ENCODE measurements at places on chromosomes 2 and 18. TPM values are rescaled to one million over a fixed set of nuclear protein-coding genes. Genes with fewer than 3 reads are reported as not detected.

DNA sequence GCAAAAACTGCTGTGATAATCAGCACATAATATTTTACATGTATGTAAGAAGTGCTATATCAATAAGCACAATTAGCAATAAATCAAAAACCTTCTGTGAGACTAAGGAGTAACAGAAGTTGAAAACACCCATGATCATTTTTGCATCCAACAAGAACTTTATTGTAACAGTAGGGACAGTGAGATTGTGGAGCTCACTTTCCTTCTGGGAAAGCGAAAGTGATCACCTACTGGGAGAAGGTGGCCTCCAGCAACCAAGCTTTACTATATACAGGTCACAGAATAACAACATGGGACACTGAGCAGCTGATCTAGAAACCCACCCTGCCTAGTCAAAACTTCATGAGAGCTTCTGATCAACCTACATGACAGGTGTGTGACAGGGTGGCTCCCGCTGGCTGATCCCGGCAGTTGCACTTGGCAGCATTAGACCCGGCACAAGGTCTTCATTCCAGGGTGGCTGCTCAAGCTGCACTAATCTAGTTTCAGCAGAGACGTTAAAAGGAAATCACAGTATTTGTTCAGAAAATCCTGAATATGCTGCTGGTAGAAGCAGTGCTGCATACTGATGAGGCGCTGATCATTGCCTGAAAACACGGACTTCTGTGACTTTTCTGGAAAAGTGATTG, 63.5 kb upstream of the ARL5A start:
- no peak for DNase-seq

CHRNG gene
- total RNA-seq, result not detected

MAPRE3 gene
- total RNA-seq, result 41.0 TPM

DNA sequence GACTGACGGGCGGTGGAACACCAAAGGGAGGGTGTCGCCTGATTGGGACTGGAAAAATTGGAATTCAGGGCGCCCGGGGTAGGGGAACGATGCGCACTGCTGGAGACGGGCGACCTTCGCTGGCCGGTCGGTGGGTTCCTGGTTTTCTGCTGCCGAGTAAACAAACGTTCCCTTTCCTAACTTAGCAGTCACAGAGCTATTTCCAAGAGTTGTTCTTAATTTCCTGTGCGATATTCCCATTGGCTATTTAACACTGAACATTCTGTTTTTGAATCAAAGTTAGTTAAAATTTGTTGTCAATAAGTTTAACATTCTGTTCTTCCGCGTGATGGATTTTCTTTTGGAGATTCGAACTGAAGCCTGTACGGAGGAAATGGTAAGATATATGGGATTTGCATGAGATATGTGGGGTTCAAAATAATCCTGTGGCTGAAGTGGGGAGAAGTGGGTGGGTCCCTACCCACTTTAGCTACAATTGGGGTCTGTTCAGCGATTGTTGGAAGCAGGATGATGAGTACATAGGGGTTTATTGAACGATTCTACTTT, 862 bp downstream of the C18orf54 start:
- no peak for DNase-seq

DNA sequence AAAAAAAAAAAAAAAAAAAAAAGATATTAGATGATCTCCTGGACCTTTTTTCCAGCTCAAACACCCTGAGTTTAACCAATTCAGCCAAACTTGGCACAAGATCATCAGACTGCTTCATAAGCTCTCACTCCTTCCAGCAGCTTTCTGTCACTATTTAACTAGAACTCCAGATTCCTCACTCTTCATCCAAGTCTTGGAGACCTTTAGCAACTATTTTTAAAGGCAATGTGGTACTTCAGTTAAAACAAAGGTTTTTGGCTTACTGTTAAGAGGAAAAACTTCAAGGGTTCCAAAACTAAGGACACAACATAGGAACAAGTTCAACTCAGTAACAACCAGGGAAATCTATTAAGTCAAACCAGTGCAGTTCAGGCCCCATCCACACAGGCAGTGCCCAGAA, 23.2 kb downstream of the LAMA1 start:
- DNase-seq, result no peak

GRCh38 chr2:178908810-178909209, 101.6 kb upstream of the TTN start:
- no peak for DNase-seq

- no peak for DNase-seq
Measured at GRCh38 chr2:81050580-81051095, 746.1 kb upstream of the LRRTM1 start.

DNA sequence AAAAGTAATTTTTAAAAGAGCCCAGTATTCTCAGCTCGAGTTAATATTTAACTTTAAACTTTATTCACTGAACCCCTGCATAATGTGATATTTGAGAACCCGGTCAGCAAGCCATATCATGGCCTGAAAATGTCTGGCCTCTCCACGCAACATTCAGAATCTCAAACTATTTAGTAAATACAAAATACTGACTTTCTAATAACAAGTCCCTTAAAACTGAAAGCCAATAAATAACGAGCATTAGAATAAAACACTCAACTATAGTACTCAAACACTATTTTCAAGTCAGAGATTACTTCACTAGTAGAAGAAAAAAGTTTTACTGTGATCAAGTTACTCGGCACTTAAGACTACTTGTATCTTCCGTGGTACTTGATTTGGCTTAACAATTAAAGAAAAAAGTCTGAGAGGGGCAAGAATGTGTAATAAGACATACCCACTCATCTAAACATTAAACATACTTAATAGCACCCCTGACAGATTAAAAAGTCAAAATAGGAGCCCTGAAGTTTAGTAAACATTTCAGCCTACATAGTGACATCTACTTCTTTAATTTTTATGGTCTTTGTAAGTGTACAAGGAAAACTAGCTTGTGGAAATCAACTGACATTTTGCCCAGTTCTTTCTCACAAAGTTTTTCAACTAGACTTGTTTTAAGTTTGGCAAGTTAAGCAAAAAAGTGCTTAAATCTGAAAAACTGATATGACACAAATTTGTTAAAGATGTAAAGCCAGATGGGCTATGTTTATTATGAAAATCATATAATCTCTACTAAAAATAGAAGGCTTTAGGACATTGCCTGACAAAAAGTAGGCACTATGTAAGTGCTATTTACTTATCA, 38.2 kb downstream of the RTN4 start:
- DNase-seq, result no peak

- no peak for DNase-seq
Measured at GRCh38 chr2:195848119-195848899, 191.3 kb downstream of the SLC39A10 start.

DNA sequence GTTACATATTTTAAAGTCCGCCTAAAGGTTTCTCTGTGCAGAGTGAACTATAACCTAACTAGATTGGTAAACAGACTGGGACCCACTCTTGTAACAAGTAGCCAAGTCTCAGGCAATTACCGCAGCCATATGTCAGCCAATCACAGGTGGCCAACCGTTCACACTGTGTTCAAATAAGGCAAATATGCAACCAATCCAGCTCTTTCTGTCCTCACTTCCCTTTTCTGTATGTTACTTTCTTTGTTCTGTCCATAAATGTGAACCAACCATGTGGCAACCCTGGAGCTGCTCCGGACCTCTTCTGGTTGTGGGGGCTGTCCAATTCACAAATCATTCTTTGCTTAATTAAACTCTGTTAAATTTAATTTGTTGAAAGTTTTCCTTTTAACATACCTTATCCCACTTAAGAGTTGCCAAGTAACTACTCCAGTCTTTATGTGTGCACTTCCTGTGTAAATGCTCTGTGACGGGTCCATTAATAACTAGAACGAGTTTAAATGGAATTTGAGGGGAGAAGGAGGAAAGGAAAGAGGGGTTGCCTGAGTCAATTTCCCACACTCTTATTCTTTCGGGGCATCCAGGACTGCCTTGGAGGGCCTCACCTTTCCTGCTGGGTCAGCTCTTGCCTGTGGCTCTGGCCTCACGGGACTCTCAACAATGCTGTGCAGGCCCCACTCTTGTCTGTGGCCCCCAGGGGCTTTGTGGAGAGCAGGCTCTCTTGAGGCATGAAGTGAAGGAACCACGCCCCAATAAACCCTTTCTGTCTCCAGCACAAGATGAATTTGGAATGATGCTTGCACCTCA, 6.6 kb upstream of the RPL37A start:
- no peak for DNase-seq

DNA sequence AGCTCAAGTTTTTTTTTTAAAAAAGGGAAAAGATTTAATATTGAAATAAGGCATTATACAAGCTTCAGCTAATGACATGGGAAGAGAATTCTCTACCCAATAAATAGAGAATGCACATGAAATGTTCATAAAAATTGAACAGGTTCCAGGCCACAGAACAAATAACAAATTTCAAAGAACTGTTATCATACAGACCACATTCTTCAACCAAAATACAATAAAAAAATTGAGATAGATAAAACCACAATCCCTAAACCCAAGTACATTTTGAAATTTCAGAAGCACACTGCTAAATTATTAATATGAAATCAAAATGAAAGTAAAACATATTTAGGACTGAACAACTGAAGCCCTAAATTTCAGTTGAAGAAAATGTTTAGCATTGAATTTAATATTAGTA, 89.6 kb downstream of the BCL2 start:
- no peak for DNase-seq

All from ovary (tissue), 10 donors.